ENCODE measurements at places on chromosomes 3 and 15.

GRCh38 chr15:24832282-24832681, 122.5 kb upstream of the SNRPN start:
- DNase-seq = no peak

- no peak for DNase-seq
These were observed 77.1 kb downstream of the CORO2B start for GRCh38 chr15:68655686-68656437.

DNA sequence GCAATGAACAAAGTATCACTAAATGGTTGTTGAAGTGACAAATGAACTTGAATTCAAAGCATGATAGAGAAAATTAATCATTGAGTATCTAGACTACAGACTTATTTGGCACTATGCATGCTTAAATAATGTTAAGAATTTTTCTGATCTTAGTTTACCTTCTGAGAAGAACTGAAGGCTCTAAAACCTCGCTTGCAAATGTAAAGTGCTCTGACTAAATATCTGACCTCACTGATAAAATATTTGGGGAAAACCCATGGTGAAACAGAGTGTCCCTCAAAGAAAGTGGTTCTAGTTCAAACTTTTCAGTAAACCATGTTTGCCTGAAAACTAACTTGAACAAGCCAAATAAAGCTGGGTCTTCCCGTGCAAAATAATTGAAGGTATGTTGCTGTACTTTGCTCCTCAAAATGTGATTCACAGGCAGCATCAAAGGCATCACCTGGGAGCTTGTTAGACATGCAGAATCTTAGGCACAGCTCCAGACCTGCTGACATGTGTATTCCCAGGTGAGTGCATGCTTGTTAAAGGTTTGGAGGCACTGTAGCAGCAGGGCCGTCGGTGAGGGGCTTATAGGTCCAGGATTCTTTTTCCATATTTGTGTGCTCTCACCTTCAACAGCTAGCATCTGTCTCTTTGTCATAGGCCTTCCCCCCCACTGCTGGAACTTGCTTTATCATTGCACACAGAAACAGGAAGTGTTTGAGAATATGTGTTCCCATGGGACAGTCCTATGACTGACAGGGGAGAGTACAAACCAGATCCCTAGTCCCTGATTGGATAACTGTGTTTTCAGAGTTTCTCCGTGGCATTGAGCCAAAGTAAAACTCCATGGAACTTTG, 524.2 kb upstream of the LMCD1 start:
- no peak for DNase-seq

DNA sequence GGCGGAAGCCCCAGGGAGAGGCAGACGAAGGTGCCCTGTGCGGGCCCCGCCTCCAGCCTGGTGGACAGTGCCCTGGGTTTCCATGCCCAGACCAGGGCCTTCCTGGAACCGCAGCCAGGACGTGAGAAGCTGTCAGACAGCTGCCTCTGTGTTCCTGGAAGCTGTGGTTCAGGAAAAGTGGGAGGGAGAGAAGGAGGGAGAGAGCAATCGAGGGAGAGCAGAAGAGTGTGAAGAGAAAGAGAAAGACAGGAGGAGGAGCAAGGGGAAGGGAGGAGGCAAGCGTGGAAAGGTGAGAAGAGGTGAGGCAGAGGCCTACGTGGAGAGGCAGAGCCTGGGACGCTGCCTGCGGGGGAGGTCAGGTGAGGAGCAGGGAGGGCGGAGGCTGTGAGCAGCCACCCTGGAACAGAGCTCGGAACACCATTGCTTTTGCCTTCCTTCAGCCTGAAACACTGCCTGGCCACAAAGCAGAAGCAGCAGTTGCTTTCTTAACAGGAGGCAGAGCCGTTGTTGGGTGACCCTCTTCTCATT, 18.6 kb downstream of the ZDHHC19 start:
- DNase-seq = no peak

- DNase-seq = no peak
These were observed 1.8 kb downstream of the UNC13C start for GRCh38 chr15:53980021-53980420.

DNA sequence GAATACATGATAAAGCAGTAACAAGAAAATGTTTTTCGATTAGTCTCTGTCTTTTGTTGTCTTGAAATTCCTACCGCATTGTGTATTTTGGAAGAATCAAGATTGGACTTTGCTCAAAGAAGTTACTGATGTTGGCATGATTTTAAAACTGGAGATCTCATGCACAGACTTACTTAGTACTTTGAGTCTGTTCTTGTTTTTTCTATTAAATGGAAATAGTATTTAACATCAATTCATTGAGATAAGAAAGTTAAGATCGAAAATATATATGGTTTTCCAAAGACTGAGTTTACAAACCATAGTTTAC, 2.6 kb downstream of the ABHD10 start:
- DNase-seq = no peak

DNA sequence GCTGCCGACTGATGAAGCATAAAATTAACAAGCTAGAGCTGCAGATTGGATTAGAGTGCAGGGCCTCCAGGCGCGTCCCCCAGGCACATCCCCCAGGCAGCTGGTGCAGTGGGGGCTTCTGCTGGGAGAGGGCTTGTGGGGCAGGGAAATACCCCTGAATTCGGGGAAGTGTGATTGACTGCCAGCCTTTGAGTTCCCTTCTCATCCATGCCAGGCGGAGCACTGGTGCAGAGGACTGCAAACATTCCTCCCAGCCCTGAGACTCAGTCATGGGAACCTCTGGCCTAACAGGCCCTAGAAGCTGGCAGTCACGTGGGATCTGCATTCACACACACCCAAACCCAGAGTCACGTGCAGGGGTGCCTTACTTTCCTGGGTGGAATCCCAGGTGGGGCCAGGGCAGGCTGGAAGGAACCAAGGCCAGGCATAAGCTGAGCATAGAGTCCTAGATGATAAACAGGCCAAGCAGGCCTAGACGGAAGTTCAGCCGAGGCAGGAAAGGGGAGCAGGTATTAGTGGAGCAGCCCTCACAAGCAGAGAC, 46.2 kb upstream of the SEC22A start:
- peak; percentile 63 for DNase-seq

GRCh38 chr3:32757618-32758374, 60.0 kb upstream of the TRIM71 start:
- DNase-seq = no peak

DNA sequence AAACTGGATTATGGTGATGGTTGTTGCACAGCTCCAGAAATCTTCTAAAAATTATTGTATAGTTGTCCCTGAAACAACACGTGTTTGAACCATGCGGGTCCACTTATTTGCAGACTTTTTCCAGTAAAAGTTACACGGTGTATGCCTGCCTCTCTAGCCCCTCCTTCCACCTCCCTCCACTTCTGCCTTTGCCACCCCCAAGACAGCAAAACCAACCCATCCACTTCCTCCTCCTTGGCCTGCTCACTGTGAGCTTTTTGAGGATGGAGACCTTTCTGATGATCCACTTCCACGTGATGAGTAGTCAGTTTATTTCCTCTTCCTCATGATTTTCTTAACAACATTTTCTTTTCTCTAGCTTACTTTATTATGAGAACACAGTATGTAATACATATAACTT, 5.4 kb downstream of the CYFIP1 start:
- no peak for DNase-seq

DNA sequence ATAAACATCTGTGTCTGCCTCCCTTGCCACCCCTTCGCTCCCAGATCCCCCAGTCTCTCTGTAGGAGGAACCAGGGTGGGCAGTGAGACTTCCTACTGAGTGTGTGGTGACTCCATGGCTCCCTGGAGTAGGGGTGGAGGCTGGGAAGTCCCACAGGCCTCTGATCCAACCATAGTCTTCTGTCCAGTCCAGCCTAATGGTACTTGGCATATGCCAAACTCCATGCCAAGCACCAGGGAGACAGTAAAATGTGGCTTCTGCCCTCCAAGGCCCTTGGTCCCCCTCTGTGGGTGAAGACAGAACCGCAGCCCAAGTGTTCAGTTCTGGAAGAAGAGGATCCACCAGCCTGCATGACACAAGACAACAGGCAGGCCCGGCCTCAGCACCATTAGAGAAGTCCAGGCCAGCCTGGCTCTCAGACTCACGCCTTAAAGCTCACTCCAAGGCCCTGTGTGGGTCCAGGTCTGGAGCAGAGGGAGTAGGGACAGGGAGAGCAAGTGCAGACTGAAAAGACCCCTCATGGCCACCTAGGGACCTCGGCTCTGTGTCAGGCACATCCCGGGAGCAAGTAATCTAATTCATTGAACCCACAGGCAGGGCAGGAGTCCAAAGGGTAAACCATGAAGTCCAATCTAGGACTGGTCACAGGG, 112.7 kb downstream of the ETFA start:
- no peak for DNase-seq

- peak; percentile 13 for DNase-seq
These were observed 18.5 kb downstream of the TRANK1 start for GRCh38 chr3:36926292-36926897.

DNA sequence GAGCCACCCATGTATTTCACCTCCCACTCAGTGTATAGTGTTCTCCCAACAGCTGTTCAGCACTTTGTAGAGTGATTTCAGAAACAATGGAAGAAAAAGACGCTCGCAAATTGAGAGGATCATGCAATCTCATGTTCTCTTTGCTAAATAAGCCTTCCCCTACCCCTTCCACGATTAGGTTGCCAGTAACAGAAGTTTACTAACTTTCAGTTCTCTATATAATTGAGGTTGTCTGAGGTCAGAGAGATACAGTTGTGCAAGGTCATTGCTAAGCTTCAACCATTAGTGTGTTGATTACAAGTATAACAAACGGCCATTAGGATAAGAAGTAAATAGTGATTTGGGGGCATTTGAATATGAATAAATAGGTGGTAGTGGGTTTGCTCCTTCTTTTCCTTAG, 99.6 kb downstream of the TUSC7 start:
- no peak for DNase-seq

- DNase-seq = no peak
These were observed 350.8 kb downstream of the PTPRG start for GRCh38 chr3:61912158-61912557.

- no peak for DNase-seq
These were observed 79.8 kb downstream of the PLCH1 start for GRCh38 chr3:155664925-155665695.

GRCh38 chr3:125382298-125382697, 7.2 kb upstream of the ZNF148 start:
- no peak for DNase-seq

DNA sequence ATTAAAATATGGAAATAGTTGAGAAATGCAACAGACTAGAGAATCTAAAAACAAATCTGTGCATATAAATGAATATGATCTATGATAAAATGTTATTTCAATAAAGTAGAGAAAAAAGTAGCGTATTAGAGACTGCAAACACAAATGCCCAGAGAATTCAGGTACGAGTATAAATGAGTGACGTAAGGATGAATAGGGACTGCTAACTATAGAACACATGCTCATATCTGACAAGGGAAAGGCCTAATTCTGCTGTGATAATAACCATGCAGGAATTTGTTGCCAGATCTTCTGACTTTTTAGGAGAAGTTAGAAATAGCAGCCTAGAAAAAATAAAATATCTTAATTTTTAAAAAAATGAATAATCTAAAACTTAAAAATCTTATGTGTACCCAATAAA, 73.1 kb downstream of the ESYT3 start:
- DNase-seq = no peak

GRCh38 chr3:50237133-50237651, 1.2 kb downstream of the GNAI2 start:
- DNase-seq = no peak

DNA sequence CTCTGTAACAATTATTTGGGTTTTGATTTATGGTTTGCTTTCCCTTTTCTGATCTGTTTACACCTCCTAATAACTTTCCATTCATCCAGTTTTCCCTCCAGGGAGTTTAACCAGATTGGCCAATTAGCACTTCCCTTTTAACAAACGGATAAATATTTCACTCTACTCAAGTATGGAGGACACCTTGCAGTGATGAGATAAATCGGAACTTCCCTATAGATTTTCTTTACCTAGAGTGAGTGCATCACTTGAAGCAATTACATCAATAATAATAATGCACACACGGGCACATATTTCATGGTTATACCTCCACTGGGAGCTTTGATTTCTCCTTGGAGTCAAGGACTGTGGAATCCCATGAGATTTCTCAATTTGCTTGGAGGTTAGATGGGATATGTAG, 239.1 kb upstream of the CFAP20DC start:
- DNase-seq = no peak

- no peak for DNase-seq
These were observed 857 bp downstream of the AEN start for GRCh38 chr15:88621789-88622604.

- DNase-seq = no peak
These were observed 66.2 kb downstream of the RASA2 start for GRCh38 chr3:141553055-141553454.

DNA sequence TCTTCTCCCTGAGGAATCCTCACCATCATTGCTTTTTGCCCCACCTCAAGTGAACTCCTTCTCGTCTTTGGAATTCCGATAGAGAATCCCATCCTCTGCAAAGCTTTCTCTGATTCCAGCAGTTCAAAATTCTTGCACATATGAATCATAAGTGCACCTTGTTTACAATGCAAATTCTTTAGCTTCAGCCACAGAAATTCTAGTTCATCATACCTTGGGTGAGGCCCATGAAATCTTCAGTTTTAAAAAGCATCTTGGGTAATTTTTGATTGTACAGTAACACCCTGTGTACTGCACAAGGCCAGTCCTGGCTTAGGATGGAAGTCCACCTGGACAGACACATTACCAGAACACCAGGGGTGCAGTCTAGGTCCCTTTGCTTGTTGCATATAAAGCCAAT, 30.8 kb downstream of the MDFIC2 start:
- no peak for DNase-seq

GRCh38 chr15:70835415-70835814, 18.5 kb downstream of the LARP6 start:
- DNase-seq = peak; percentile 64

GRCh38 chr3:155497930-155498647, 204.6 kb upstream of the STRIT1 start:
- no peak for DNase-seq

- no peak for DNase-seq
These were observed 44.1 kb upstream of the LRRC58 start for GRCh38 chr3:120393243-120393642.

- no peak for DNase-seq
These were observed 42.5 kb downstream of the TKT start for GRCh38 chr3:53213276-53213675.
